ENCODE measurements at places on chromosomes 6 and 20.

GRCh38 chr20:39700528-39700927, 738.4 kb downstream of the DHX35 start:
- no peak for DNase-seq

GRCh38 chr6:105803442-105803841, 282.7 kb upstream of the PRDM1 start:
- DNase-seq: no peak

DNA sequence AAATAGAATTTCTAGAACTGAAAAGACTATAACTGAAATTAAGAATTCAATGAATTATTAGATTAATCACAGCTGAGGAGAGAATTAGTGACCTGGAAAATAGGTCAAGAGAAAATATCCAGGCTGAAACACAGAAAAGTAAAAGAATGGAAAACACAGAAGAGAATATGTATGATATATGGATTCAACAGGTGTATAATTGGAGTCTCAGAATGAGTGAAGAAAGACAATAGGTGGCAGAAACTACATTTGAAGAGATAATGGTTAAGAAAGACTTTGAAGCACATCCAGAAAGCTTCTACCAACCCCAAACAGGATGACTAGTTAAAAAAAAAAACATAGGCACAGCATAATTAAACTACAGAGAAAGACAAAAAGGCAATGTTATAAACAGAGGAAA, 196.2 kb upstream of the ASCC3 start:
- no peak for DNase-seq

- DNase-seq: no peak
These were observed 56.5 kb downstream of the ARMC2 start for GRCh38 chr6:108904741-108905140.
